CD8-positive, alpha-beta T cell (primary cell): ENCODE measurements at places on chromosomes 12 and 14.

GRCh38 chr12:53968214-53969127 is 4.5 kb upstream of the HOXC11 start:
- no peak for DNase-seq

DNA sequence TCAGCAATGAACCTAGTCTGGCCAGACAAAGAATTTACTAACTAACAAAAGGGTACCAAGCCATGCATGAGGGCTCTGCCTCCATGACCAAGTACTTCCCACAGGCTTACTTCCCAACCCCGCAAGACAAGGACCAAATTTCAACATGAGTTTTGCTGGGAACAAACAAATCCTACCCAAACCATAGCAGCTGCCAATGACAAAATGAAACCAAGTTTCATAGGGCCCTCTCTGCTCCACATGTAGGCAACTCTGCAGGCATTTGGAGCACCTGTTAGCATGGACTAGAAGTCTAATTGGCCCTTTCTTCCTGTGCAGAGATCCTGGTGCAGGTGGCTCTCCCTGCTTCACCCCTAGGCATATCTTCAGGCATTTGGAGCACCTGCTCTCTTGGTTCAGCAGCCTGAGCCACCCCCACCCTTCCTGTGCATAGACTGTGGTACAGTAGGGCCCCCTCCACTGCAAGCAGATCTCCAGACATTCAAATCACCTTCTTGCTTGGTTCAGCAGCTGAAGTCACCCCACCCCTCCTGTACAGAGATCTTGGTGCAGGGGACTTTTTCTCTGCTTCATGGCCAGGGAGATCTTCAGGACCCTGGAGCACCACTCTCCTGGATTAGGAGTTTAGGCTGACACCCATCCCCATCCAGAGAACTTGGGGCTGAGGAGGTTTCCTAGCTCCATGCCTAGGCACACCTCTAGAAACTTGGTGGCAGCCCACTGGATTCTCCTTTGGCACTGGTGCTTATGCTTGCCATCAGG is 308.7 kb downstream of the RPAP3 start:
- peak; percentile 53 for DNase-seq

- no peak for DNase-seq
These were observed 17.9 kb upstream of the MED6 start for GRCh38 chr14:70618314-70618713.

DNA sequence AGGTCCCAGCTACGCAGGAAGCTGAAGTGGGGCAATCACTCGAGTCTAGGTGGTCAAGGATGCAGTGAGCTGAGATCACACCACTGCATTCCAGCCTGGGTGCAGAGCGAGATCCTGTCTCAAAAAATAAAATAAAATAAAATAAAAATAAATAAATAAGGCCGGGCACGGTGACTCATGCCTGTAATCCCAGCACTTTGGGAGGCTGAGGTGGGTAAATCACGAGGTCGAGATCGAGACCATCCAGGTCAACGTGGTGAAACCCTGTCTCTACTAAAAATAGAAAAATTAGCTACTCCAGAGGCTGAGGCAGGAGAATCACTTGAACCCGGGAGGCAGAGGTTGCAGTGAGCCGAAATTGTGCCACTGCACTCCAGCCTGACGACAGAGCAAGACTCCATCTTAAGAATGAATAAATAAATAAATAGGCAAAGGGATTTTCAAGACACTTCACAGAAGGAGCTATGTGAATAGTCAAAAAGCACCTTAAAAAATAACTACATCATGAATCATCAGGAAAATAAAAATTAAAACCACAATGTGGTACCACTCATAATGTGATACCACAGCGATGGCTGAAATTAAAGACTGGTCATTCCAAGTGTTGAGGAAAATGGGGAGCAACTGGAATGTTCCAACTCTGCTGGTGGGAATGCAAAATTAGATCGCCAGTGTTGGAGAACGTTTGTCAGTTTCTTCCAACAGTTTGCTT is 92.9 kb upstream of the TBX3 start:
- no peak for DNase-seq

GRCh38 chr12:3125674-3126073 is 48.5 kb downstream of the TSPAN9 start:
- no peak for DNase-seq

DNA sequence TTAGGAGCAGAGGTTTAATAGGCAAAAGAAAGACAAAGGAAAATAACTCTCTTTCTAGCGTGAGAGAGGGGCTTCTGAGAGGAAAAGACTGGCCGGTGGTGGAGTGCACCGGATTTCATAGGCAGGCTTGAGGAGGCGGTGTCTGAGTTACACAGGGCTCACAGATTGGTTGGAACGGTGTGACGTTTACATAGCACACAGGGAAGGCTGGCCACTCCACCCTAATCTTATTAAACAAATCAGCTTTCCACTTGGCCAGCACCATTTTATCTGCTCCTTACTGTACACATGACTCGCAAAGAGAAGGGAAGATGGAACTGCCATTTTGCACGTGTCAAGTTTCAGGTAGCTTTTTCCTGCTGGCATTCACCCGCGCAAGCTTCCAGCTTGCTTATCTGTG is 587.7 kb downstream of the RPL10L start:
- no peak for DNase-seq

GRCh38 chr14:21072781-21073339 is 2.8 kb downstream of the ARHGEF40 start:
- DNase-seq: no peak

- DNase-seq: no peak
These were observed 95.7 kb downstream of the SCN8A start for GRCh38 chr12:51686727-51687126.

GRCh38 chr14:65403231-65403630 is 9.3 kb upstream of the FUT8 start:
- no peak for DNase-seq

- DNase-seq: no peak
These were observed 20.6 kb upstream of the ITGA5 start for GRCh38 chr12:54439521-54440255.

DNA sequence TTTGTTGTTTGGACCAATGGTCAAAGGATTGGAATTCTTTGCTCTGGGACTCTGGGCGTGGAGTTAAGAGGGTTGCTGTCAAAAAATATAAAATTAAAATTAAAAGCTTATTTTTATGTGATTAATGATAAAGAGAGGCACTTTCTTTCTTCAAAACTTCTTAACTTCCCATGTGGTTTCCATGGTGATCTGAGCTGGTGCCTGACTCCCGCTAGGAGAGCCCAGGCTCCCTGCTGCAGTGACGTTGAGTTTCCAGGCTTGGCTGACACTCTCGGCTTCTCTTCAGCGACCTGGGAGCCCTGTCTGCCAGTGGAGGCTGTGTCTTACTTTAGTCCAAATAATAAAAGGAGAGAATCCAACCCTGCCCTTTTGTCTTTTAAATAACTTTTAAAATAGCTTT is 84.4 kb downstream of the GALC start:
- DNase-seq: no peak

DNA sequence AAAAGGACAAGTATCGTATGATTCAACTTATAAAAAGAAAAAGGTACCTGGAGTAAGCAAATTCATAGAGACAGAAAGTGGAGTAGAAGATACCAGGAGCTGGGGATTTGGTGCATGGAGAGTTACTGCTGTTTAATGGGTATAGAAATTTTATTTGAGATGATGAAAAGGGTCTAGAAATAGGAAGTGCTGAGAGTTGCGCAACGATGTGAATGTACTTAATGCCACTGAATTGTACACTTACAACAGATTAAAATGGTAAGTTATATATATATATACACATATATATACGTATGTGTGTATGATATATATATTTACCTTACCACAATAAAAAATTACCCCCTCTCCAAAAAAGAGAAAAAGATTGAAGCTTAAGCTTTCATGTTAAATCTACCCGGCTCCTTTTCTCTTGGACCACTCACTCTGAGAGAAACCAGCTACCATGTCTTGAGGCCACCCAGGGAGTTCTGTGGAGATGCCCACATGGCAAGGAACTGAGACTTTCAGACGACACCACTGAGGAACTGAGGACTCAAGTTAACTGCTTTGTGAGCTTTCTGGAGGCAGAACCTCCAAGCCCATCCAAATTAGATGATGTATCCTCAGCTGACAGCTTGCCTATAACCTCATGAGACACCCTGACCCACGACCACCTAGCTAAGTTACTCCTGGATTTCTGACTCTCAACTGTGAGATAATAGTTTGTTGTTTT is 130.0 kb upstream of the BTG1 start:
- DNase-seq: no peak

DNA sequence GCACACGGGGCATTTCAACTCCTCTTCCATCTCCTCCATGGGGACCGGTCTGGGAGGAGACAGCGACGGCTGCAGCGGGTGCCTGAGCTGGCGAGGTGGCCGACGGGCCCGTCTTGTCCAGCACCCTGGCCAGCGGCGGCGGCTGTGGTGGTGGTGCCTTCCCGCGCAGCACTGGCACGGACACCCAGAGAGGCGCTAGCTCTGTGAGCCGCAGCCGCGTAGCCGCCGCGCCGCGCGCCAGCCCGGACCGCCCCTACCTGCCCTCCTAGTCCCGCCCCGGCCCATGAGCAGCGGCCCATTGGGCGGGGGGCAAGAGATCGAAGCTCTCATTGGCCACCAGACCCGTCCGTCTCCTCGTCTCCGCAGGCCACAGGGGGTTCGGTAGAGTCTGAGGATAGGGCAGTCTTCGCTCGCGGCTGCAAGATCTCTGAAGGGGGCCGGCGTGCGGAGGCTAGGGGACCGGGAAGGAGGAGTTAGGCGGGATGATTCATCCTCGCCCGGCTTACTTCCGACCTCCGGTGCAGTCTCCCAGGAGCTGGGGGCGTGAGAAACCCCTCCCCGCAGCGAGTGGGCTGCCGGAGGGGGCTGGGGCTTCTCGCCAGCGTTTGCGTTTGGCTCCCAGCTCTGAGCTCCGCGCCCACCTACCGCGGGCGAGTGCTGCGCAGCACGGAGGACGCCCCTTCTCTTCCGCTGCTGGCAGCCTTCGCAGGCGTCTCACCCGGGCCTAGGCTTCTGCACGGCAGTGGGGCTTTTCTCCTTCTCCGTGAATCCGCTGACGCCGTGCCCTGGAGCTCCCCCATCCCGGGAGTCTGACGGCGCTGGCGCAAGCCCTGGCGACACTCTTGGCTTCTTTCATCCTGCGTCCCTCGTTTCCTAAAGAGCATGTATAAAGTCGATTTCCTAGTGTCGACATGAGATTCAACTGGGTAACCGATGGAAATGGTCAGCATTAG is at the start of gene TRIM9:
Gene TRIM9, minus strand, starts transcription at position 205 of the 953 bp plus-strand sequence. Its CDS starts 166 bp downstream, at position 39.
- peak; percentile 77 for DNase-seq

DNA sequence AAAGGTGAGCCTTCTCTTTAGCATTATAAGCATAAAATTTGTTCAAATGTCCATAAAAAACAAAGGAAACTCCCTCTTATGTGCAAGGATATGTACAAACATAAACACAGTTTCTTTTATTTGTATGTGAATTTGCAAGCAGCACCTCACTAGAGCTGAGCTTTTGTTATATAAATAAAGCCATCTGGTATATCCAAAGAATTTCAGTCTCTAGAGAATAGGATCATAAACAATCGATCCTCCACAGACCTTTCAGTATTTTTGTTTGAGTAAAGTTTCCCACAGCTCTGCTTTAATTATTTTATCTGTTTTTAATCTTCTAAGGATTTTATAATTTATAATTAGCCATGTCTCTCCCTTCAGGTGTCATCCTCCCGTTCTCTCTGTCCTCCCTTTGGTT is 89.2 kb downstream of the OTOGL start:
- DNase-seq: no peak

DNA sequence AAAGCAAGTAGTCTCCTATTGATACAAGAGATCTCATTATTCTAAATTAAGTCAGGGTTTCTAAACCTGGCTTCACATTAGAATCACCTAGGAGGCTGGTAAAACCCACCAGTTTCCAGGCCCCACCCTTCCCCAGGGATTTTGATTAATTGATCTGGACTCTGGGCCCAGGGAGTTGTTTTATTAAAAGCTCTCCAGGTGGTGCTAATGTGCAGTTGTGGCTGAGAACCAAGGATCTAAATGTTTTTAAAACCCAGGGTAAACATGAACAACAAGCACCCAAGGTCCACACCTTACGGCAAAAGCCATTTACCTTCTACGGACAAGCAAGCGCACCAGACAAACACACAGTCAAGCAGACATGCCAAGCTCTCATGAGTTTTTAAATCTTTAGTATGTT is 73.9 kb downstream of the SLC2A13 start:
- no peak for DNase-seq

DNA sequence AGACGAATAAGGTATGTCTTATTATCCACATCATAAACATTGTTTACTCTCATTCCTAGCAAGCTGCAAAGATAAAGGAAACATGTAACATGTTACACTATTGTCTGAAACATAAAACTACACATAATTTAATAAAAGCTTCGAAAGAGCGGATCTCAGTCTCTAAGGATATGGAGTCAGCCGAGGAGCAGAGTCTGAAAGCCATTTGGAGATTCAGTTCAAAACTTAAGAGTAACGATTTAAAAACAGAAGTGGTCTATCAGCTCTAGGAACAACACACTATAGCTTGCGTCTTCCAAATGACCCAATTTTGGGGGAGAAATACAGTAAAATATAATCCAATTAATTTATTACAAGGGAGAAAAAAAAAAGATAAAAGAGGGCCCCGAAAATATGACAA is 775 bp downstream of the NEMF start:
- no peak for DNase-seq

GRCh38 chr14:64508215-64508776 is 3.7 kb downstream of the ZBTB1 start:
- no peak for DNase-seq

- no peak for DNase-seq
These were observed 17.1 kb upstream of the FAM234B start for GRCh38 chr12:13027032-13027431.

DNA sequence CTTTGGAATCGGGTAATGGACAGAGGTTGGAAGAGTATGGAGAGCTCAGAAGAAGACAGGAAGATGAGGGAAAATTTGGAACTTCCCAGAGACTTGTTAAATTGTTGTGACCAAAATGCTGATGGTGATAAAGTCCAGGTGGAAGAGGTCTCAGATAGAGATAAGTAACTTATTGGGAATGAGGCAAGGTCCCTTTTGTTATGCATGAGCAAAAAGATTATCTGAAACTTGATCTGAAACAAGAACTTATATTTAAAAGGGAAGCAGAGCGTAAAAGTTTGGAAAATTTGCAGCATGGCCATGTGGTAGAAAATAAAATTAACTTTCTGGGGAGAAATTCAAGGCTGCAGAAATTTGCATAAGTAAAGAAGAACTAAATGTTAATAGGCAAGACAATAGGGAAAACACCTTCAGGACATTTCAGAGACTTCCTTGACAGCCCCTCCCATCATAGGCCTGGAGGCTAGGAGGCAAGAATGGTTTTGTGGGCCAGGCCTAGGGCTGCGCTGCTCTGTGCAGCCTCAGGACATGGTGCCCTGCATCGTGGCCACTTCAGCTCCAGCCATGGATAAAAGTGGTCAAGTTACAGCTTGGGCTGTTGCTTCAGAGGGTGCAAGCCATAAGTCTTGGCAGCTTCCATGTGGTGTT is 425.7 kb upstream of the PRICKLE1 start:
- DNase-seq: no peak
